ENCODE measurements at places on chromosomes 3 and 15.
A peak's percentile ranks its signal among the peaks of the same experiment; 100 is the strongest.

DNA sequence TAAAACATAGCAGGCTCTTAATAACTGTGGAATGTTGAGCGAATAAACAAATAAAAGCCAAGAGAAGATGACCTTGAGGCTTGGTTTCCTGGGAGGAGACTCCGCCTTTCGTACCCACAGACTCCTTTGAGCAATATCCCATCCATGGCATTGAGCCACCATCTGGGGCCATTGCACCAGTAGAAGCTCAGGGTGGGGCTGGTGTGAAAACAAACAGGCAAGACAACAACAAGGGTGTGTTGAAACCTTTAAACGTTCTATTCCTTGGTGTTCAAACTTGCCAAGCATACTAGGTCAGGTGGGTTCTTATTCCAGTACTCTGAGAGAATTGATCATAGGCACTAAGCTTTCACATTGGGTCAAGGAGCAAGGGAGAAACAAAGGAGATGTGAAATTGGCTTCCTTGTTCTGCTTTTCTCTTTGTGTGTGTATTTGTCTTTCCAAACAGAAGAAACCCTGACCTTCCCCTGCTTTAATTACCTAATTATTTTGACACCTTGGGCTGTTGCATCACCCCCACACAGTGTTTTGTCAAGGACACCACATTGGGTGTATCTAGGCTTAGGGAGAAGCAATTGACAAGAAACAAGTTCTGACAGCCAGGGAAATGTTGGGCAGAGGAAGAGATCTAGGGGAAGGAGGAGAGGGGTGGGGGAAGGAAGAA, 105.1 kb upstream of the BCL6 start:
- H3K36me3 ChIP-seq, result no peaks in the 10 kb centered on the region
- H3K27me3 ChIP-seq, result no peaks in the 10 kb centered on the region
- no peak overlapping the region for H3K4me3 ChIP-seq
- H3K4me1 ChIP-seq, result no peaks in the 10 kb centered on the region
- no peak for DNase-seq

DNA sequence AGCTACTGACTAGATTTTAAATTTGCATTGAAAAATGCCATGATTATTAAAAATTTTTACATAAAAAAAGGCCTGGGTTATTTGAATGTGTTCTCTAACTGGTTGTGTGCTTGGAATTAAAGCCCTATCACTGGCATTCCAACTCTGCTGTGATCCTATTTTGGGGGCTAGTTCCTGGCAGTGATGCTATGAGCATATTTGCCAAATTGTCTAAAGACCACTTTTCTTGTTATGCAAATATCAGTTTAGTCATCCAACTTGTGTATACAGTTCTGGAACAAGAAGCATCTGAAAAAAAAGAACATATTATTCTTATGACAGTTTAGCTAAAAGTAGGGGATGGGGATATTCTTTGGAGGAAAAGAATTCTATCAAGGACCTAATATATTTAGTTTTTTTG, 243.4 kb upstream of the ZNF717 start:
- H3K4me1 ChIP-seq, result no peaks in the 10 kb centered on the region
- DNase-seq, result no peak
- H3K27me3 ChIP-seq, result no peaks in the 10 kb centered on the region

DNA sequence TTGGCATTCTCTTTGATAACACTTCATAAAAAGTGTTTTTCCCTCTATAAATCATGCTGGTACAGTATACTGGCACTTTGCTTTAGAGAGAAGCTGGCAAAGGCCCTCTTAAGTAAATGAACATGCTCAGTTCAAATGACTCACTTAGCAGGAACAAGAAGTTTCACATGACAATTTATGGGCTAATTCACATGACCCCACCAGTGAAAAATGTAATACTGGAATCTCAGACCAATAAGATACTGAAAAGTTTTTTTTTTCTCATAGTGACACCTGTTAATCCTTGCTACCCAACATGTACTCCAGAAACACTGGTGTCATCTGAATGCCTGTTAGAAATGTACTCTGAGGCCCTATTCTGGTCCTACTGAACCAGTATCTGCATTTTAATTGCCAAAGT, 13.9 kb downstream of the BTBD1 start:
- peak; percentile 45 for DNase-seq
- H3K36me3 ChIP-seq, result no peaks in the 10 kb centered on the region
- H3K4me1 ChIP-seq, result no peaks in the 10 kb centered on the region
- no peak overlapping the region for H3K27ac ChIP-seq

DNA sequence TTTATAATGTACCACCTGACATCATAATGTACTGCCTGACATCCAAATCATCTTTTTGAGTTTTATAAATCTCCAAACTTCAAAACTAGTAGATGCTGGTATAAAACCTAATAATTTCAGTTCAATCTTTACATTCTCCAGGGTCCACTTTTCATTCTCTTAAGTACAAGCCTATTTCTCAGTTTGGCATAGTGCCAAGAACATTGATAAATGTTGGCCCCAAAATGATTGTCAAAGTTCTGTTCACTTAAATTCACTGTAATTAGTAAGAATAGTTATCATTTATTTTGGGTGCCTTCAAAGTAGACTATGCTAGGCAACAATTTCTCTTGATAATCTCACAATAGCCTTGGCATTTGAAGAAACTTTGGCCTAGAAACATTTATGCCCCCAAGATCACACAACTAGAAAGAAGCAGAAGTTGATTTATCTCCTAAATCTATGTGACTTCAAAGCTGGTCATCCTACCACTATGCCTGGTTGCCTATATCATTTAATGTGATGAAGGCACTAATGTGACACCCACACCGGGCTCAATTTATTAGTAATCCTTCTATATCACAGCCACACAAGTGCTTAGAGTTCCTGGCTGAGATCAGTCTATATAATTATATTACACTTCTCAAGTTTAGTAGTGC, 101.7 kb downstream of the ZNF609 start:
- H3K4me1 ChIP-seq, result no peaks in the 10 kb centered on the region
- no peak overlapping the region for H3K4me3 ChIP-seq
- no peaks in the 10 kb centered on the region for H3K36me3 ChIP-seq
- no peak overlapping the region for H3K27ac ChIP-seq

- no peaks in the 10 kb centered on the region for H3K4me1 ChIP-seq
- H3K27ac ChIP-seq, result no peak overlapping the region
- DNase-seq, result no peak
- H3K36me3 ChIP-seq, result no peaks in the 10 kb centered on the region
- no peak overlapping the region for H3K4me3 ChIP-seq
- H3K27me3 ChIP-seq, result no peaks in the 10 kb centered on the region
These were observed 54.4 kb upstream of the KIF23 start for GRCh38 chr15:69359722-69360121.

GRCh38 chr15:88681610-88682221, 42.9 kb downstream of the ISG20 start:
- no peaks in the 10 kb centered on the region for H3K27me3 ChIP-seq
- H3K4me3 ChIP-seq, result no peak overlapping the region
- no peaks in the 10 kb centered on the region for H3K36me3 ChIP-seq
- no peak for DNase-seq
- no peaks in the 10 kb centered on the region for H3K4me1 ChIP-seq

GRCh38 chr3:140736863-140737460, 59.1 kb downstream of the TRIM42 start:
- H3K27ac ChIP-seq, result no peak overlapping the region
- H3K4me3 ChIP-seq, result no peak overlapping the region
- DNase-seq, result peak; percentile 37
- no peaks in the 10 kb centered on the region for H3K4me1 ChIP-seq

Measured in prostate gland (tissue), 2 donors.